ENCODE measurements at places on chromosomes 5 and 9.

DNA sequence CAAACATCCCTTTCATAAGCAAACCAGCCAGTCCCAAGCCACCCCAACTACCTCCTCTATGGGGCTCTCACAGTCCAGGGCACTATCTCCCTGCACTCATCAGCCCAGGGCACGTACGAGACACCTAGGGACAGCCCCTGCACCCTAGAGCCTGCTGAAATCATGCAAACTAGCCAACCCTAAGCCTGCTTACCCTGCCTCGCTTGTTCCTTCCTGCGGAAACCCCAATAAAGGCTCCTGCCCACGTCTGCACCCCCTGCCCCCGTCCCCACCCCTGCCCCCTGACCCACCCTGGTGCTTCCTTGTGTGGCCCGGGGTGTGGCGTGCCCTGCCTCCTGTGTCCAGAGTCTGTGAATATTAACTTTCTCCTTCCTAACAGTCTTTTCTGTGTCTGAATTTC is 135.9 kb downstream of the GADD45G start:
- DNase-seq = no peak

DNA sequence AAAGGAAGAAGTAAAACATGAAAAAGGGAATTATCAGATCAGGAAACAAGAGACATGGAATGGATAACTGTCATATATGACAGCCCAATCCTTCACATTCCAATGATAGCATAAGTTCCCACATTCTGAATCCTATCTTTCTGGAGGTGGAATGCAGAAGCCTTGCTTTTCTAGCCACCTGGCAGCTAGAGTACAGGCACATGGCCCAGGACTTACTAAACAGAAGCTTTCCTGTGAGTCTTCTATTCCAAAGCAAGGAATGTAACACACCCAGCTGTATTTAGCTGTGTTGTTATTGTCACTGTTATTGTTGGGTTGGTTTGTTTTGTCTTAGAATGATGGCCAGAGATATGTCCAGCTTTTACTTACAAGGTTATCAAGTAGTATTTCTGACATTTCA is 780.5 kb upstream of the ZNF608 start:
- DNase-seq = no peak

- peak; percentile 13 for DNase-seq
These were observed 713.6 kb downstream of the TLE4 start for GRCh38 chr9:80285326-80285725.

DNA sequence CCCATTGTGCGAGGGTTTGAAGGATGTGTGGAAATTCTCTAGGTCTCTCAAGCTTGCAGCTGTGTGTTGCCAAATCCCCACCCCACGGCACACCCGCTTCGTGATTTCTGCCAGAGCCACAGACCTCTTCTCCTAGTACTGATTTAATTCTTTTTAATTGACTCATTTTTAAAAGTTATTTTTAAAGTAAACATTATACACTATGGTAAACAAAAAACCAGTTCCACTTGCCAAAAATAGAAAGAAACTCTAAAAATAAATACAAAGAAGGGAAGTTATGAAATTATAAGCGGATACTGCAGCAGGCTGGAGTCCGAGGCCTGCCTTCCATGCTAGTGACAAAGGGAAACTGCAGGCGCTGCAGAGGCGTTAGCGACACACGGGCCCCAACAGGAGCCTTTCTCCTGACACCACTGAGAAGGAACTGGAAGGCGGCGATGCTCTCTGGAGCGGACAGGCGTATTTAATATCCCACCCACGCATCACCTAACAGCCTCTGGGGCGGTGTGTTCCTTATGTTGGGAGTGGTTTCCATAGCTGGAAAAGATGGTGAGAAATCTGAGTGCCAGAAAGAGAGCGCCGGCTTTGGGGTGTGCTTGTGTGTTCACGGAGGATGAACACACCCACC is 122.5 kb downstream of the COL23A1 start:
- no peak for DNase-seq

DNA sequence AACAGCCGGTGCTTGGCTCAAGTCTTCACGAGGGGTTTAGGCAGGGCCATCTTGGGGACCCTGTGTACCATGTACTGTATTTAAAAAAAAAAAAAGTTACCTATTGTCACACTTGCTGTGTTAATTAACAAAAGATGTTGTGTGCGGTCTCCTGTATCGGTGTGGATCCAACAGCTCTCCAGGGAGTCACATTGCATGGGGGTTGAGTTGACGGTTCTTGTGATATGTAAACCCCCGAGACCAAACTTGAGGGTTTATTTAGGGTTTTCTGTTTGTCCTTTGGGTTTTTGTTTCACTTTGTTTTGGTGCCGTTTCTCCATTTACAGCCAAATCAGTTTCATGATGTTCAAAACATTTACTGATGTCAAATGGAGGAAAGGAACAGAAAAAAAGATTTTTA is 22.2 kb downstream of the AMBP start:
- DNase-seq = no peak

DNA sequence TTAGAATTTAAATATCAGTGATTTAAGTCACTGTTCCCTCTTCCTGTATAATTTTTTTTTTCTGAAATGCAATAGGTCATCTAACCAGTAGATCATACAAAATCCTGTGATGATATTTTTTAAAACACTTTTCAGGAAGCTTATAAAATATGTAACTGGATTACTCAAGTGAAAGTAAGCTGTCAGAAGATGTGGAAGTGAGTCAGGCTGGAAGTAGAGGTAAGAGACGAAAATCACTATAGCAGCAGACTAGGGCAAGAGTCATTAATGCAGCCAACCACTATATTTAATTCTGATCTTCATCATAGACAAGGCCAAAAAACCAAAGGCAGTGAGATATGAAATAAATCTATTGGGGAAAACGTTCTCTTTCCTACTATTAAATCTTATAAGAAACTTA is 65.7 kb upstream of the C6 start:
- no peak for DNase-seq

DNA sequence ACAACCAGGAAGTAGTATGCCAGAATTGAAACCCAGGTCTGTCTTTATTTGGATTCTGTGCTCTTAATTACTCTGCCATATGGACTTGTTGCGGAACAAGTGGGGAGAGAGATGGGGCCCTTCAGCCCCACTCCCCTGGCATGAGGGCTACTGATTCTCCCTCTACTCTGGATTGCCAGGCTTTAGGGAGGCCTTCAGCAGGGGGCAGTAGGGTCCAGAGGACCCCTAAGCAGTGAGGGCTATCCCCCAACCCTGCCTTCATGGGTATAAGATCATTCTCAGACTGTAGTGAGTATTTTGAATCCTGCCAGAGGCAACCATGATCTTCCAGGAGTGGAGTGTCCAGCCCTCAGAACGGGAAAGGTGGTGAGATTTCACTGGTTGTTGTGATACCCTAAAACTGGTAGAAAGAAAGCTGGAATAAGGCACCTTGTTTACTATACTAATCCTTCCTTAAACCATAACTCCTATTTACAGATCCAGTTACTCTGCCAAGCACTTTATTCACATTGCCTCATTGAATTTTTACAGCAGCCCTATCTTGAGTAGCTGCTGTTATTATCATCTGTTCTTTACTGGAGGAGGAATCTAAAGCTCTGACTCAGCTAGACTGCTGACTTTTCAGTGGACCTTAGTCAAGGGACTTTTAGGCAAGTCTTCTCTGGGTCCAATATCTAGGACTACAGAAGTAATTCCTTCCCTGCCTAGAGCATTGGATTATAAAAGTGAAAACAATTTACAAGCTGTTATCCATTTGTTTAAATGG is 31.3 kb upstream of the LARP1 start:
- no peak for DNase-seq

GRCh38 chr9:36930941-36931340 is 103.1 kb downstream of the PAX5 start:
- no peak for DNase-seq

GRCh38 chr5:169861934-169862333 is 118.4 kb downstream of the INSYN2B start:
- no peak for DNase-seq

- DNase-seq = no peak
These were observed 213.1 kb upstream of the GAS1 start for GRCh38 chr9:87160148-87161102.

DNA sequence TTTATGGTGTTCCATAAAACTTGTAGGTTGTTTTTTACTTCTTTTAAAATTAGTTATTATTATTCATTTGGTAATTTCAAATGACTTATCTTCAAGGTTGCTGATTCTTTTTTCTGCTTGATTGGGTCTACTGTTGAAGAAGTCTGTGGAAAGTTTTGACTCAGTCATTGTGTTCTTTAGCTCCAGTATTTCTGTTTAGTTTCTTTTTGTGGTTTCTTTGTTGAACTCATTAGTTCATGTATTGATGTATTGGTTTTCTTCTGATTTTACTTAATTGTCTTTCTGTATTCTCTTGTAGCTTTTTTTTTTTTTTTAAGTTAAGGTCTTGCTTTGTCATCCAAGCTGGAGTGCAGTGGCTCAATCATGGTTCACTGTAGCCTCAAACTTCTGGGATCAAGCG is 345.4 kb upstream of the MEF2C start:
- no peak for DNase-seq

GRCh38 chr9:31541721-31542281 is 842.6 kb upstream of the ACO1 start:
- DNase-seq = no peak

- DNase-seq = no peak
These were observed 332.4 kb downstream of the DMAC1 start for GRCh38 chr9:7467186-7467585.

DNA sequence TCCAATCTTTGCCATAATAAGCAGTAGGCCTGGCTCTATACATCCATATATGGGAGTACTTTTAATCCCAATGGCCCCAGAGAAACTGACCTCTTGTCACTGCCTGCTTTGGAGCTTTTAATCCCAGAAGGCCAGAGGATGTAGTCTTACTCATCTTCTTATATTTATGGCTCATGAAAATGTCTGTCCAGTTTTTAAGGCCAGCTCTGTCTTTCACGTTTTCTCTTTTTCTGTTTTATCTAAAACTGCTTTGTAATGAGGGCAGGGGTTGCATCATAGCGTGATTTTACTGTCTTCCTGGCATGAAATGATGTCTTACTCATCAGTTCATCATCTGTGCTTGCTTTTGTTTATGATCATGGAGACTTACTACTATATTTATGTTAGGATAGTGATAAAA is 1094.9 kb downstream of the MAT2B start:
- DNase-seq = no peak

GRCh38 chr5:156394642-156395305 is 67.8 kb downstream of the SGCD start:
- no peak for DNase-seq

- DNase-seq = no peak
These were observed 361.2 kb upstream of the C9orf72 start for GRCh38 chr9:27934471-27934870.

Data from HT-29 (cell line).